Left renal pelvis (tissue), 4 donors: ENCODE measurements at places on chromosomes 6 and 20. TPM values are rescaled to one million over a fixed set of nuclear protein-coding genes. Genes with fewer than 3 reads are reported as not detected.

PCED1A gene
- 97.2 TPM for polyA plus RNA-seq

DDO gene
- polyA plus RNA-seq = 0.14 TPM

REM1 gene
- 0.44 TPM for polyA plus RNA-seq

SERAC1 gene
- 6.8 TPM for polyA plus RNA-seq

F13A1 gene
- 18.2 TPM for polyA plus RNA-seq

GJA10 gene
- polyA plus RNA-seq = not detected

CNR1 gene
- polyA plus RNA-seq = 1.1 TPM

GSTA3 gene
- polyA plus RNA-seq = 0.52 TPM

CPNE5 gene
- polyA plus RNA-seq = 7.7 TPM

TFAP2D gene
- not detected for polyA plus RNA-seq

OPRL1 gene
- 0.64 TPM for polyA plus RNA-seq

FAM83B gene
- 13.0 TPM for polyA plus RNA-seq

SLC44A4 gene
- polyA plus RNA-seq = 53.4 TPM

DEFB123 gene
- polyA plus RNA-seq = not detected

C20orf144 gene
- 0.32 TPM for polyA plus RNA-seq

MAS1 gene
- polyA plus RNA-seq = 0.05 TPM

OXT gene
- not detected for polyA plus RNA-seq

GHRH gene
- not detected for polyA plus RNA-seq

CGAS gene
- 3.0 TPM for polyA plus RNA-seq

NMBR gene
- 0.33 TPM for polyA plus RNA-seq

SEC23B gene
- polyA plus RNA-seq = 56.1 TPM

LST1 gene
- polyA plus RNA-seq = 5.1 TPM

C20orf202 gene
- 0.45 TPM for polyA plus RNA-seq

RNF39 gene
- polyA plus RNA-seq = 1.5 TPM

RAB44 gene
- polyA plus RNA-seq = 0.08 TPM

RTF2 gene
- polyA plus RNA-seq = 94.5 TPM

CHRNA4 gene
- 10.0 TPM for polyA plus RNA-seq

RRAGD gene
- polyA plus RNA-seq = 39.2 TPM

RING1 gene
- polyA plus RNA-seq = 52.8 TPM

ADTRP gene
- polyA plus RNA-seq = 0.14 TPM

NRN1 gene
- polyA plus RNA-seq = 11.3 TPM

TMEM74B gene
- 5.1 TPM for polyA plus RNA-seq

CYP39A1 gene
- polyA plus RNA-seq = 9.1 TPM

SLC26A8 gene
- 0.81 TPM for polyA plus RNA-seq

ZBTB46 gene
- 16.4 TPM for polyA plus RNA-seq

HCRTR2 gene
- polyA plus RNA-seq = 0.49 TPM
